ENCODE measurements at places on chromosomes 13 and 19.

GRCh38 chr19:36025541-36025940, 7.1 kb downstream of the CLIP3 start:
- DNase-seq = no peak

DNA sequence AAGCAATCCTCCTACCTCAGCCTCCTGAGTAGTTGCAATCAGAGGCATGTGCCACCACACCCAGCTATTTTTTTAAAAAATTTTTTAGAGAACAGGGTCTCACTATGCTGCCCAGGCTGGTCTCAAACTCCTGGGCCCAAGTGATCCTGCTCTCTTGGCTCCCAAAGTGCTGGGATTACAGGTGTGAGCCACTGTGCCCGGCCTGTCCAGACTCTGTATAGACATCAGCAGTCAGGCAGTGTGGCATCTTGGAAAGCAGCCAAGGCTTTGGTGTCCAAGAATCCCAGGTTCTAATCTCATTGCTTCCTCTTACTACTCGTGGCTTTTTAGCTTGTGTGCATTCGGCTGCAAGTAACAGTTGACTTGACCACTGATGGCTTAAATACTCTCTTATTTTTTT, 43.4 kb downstream of the BICRA start:
- DNase-seq = no peak

DNA sequence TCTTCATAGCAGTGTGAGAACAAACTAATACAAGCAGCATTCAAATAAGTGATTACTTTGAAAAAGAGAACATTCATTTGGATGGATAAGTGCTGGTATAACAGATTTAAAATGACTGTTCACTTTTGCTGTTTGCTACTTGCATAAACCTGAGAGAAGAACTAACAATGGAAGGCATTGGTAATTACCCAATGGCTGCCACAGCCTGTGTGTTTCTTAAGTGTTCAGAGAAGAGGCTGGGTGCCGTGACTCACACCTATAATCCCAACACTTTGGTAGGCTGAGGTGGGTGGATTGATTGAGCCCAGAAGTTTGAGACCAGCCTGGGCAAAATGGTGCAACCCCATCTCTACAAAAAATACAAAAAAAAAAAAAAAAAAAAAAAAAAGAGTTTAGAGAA, 4.9 kb upstream of the TEX26 start:
- DNase-seq = no peak

DNA sequence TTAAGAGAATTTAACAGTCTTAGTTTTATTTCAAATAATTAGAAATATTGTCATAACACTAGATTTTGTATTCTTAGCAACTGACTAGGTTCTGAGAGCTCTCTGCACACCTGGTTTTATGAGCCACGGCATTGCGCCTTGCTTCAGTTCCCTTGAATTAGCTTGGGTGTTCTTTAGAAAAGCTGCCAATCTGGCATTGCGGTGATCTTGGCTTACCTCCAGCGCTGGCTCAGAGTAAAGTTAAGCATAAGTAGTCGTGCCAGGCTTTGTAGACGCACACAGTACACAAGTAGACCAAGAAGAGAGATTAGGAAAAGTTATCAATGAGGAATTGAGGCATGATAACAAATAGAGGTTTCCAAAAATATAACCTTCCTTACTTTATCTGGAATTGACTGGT, 45.7 kb downstream of the TPP2 start:
- DNase-seq = no peak

DNA sequence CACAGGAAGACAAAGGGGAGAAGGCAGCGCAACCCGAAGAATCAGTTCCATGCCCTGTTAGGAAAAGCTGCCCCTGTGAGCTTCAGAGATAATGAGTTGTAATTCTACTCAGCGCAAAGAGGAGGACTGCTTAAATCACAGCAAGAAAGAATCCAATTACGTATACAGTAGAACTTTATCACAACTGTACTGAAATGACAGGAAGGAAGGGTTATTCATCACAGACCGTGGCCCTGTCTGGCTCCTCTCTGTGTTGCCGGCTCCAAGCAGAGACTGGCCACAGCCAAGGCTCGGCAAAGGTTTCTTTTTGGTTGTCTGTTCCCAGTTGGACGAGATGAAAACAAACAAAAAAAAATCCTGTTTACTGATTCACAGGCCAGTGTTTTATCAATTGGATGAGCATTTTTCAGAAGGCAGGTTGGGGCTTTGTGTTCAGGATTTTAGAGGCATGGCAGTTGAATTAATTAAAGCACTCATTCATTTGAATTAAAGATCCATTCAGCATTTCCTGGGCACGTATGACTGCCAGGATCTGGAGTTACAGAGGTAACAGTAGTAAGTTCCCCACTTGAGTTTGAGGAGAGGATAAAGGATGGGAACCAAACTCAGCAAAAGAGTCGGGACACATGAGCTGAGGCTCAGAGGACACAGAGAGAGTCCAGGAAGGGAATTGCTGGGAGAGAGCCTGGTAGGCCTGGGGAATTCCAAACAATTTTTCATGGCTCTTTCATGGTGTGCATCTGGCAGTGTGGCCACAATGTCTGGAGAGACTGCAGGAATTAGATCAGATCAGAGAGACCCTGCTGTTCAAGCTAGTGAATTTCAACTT, 341.0 kb downstream of the DNAJC15 start:
- DNase-seq = no peak

DNA sequence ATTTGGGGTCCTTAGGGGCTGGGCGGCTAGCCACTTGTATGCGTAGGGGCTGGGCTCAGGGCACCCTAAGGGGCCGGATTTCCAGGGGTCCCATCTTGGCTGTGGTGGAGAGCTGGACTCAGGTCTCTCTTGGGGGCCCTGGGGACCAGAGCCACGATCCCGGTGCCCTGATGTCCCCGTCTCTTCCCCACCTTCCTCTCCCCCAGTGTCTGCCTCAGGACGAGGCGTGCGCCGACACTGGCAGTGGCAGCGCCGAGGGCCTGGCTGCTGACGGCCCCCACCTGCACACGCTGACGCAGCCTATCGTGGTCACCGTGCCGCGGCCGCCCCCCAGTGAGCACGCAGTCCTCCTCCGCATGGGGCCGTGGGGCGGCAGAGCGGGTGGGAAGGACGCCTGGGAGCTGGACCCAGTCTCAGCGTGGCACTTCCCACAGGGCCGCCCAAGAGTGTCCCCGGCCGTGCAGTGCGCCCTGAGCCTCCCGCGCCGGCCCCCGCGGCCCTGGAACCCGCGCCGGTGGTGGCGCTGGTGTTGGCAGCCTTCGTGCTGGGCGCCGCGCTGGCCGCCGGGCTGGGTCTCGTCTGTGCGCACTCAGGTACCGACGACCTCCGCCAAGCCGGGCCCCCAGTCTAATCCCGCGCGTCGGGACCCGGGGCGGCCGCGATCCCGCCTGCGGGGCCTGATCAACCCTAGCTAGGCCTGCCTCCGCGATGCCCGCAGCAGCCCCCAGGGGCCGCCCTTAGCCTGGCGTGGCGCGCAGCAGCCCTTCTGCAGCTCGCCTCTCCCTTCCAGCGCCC, 2.7 kb upstream of the SNAPC2 start:
- peak; percentile 40 for DNase-seq

DNA sequence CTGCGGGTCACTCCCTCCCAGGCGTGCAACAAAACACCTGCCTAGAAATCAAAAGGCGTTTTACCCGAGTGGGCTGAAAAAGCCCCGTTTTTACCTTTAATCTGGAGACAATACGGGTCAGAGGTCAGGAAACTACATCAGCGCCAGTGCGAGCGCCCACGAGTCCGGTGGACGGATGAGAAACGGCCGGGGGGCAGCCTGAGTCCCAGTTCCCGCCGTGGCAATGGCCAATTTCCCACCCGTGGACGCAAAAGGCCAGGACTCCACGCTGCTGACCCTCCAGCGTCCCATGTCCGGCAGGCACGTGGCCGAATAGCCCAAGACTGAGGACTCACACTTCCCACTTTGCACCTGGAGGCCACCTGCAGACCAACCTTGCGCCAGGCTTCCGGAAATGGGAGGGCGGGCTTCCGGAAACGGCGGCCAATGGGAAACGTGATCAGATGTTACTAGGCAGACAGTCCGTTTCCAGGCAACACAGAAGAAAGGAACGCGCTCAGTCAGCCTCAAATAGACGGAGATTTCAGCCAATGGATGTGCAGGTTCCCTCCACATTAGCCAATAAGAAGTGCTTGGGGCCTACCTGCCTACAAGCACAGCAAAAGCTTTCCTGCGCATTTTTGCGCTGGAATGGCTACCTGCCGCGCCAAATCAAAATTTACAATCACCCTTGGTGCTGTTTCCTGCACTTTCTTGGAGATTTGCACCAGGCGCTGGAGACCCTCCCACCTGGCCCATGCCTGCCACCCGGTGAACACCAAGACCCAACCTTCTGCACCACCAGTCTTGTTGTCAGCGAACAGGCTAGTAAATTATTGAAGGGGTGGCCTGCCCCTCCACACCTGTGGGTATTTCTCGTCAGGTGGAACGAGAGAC, 47.4 kb downstream of the ZFP14 start:
- DNase-seq = peak; percentile 17

- DNase-seq = no peak
Measured at GRCh38 chr13:41059456-41060081, 1.7 kb upstream of the WBP4 start.

GRCh38 chr13:110361365-110361911, 54.4 kb downstream of the COL4A2 start:
- no peak for DNase-seq

- no peak for DNase-seq
Measured at GRCh38 chr13:29511980-29512379, 83.5 kb downstream of the SLC7A1 start.

DNA sequence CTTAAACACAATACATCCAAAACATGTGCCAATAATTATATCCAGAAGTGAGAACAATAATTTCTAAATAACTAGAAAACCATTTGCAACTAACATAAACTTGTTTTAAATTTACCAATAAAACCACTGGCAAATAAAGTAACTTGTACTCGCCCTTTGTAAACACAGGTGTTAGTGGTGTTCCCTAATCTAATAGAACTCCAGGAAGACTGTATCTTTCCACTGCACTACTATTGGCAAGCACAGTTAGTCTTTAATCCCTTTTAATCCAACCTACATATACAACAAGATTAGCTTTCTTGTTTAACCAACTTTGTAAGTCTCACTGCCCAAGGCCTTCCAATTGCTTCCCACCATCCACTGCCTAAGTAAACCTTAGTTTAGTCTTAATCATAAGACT, 79.5 kb downstream of the PCDH9 start:
- DNase-seq = no peak

DNA sequence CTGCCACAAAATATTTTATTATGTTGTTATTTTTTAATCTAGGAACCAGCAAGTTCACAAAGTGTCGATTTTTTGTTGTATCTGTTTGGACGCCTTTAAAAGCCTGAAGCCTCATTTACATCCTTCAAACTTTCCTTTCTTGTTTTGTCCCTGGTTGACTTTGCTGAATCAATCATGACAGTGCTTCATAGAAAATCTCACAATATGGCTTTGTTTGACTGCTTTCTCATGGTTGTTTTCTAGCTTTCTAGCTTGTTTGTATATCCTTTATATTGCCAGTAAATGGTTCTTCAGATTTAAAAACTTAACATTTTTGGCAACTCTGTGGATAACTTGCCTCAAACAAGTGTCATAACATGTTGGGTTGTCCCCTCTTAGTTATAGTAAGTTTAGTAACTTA, 84.1 kb upstream of the ATXN8OS start:
- no peak for DNase-seq

GRCh38 chr13:90702050-90702449, 645.4 kb upstream of the MIR17HG start:
- no peak for DNase-seq

- DNase-seq = no peak
Measured at GRCh38 chr19:35284153-35285094, 2.1 kb downstream of the HAMP start.

DNA sequence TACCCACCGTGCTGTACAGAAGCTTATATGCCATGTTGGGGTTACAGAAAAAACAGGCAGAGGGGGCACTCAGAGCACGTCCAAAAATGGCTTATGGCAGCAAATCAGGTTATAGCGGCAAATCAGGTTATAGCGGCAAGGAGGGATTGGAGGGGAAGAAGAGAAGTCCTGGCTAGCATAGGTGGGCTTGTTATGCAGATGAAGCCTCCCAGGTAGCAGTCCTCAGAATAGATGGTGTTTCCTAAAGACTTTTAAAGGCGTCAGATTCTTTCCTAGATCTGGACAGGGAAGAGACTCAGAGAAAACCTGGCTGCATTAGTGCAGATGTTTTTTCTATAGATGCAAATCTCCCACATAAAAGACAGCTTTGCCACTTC, 19.8 kb upstream of the PLEKHF1 start:
- no peak for DNase-seq

DNA sequence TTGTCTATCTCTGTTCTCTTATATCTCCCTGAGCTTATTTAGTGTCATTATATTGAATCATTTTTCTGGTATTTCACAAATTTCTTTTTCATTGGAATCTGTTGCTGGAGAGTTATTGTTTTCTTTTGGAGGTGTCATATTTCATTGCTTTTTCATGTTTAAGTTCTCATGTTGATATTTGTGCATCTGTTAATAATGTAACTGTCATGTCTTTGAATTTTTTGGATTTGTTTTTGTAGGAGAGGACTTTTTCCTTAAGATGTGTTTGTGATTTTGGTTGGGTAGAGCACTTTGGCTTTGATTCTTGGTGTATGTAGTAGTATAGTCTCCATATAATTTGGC, 64.0 kb downstream of the DNAJC3 start:
- DNase-seq = no peak

DNA sequence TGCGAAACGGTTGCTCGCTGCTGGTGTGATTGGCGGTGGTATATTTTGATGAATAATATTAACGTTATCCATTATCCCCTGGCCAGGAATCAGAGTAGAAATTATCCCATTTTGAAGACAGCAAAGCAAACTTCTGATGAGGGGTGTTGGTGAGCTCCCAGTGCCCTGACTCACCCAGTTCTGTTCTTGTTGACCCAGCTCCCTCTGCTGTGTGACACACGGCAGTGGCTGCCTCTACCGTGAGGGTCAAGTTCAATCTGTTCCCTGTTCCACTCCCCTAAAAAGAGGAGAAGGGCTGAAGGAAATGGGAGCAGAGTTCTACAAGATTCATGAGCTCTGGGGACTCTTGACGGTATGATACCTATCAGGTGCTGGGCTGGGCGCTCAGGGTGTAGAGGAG, 2.0 kb downstream of the CAMSAP3 start:
- no peak for DNase-seq

DNA sequence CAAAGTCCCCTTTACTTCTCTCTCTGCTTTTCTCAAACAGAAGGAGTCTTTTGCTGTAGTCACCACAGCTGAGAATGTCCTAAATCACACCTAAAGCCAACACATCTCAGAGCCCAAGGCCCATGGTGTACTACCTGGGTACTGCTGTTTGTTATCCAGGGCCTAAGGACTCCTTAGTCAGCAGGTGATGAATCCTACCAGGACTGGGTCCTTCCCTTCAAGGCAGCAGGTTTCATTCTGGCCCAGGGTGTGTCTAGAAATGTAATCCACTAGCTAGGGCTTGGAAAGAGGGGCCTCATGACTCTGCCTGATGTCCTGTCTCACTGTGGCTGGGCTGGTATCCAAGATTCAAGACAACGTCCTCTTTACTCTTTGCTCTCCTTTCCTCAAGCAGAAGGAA, 36.2 kb upstream of the ENOX1 start:
- no peak for DNase-seq

- no peak for DNase-seq
Measured at GRCh38 chr19:35298561-35298972, 6.6 kb downstream of the MAG start.
